ENCODE measurements at places on chromosomes 7 and 10. TPM values are rescaled to one million over a fixed set of nuclear protein-coding genes. Genes with fewer than 3 reads are reported as not detected.

Gene SPDYE3
- total RNA-seq, result not detected

Gene LDB3
- 1,375 TPM for total RNA-seq

Gene LRRC4
- 1.9 TPM for total RNA-seq

Gene LEP
- 0.86 TPM for total RNA-seq

Gene IGF2BP3
- not detected for total RNA-seq

Measured in Right ventricle myocardium superior (tissue), 1 donor.